NCI-H526 treated with DMSO at 0.1 percent for 48 hours (cell line): ENCODE measurements at places on chromosomes 4 and X.

DNA sequence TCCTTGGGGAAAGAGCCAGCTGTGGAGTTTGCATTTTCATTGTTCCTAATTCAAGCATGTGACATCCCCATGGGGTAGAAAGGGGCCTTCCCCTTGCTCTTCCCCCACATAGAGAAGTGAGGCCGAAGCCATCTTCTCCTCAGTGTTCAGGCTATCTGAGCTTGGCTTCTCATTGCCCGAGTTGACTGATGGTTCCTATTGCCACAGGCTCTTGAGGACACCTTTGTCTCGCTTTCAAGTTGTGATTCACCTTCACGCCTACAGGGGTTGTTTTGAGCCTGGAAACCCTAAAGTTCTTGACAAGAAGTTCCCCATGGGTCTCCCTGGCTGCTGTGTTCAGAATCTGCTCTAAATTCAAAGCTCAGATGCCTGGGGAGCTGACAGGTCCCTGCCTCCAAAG, 25.0 kb downstream of the CCNQ start:
- DNase-seq = no peak

GRCh38 chr4:147326591-147326990, 154.3 kb upstream of the EDNRA start:
- no peak for DNase-seq

GRCh38 chr4:136935305-136935704, 597.0 kb downstream of the PCDH18 start:
- no peak for DNase-seq

DNA sequence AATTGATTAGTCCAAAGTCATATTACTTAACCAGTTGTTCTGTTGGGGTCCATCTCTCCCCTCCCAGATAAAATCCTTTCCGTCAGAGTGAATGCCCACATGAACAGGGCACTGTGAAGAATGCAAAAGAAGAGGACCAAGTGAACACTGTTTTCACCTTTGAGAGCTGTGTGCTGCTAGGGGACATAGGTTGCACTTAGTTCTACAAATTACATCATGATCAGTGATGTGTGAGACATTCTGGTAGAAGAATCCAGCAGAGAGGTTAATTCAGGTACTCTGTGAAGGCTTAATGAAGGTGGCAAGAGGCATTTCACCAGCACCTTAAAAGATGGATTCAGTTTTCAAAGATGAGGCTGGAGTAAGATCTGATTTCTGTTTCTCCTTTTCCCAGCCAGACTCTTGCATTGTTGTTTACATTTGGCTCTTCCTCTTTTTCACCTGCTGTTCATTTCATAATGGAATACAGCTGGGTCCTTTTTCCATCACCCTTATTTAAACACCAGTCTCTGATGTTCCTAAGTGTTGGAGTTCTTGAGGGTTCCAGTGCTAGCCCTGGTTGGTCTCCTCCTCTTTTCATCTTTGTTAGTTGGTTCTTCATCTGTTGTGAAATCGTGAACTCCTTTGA, 10.9 kb downstream of the GAB1 start:
- DNase-seq = no peak

GRCh38 chr4:338759-339097, 1.1 kb downstream of the ZNF141 start:
- no peak for DNase-seq

- DNase-seq = no peak
Measured at GRCh38 chr4:2304877-2305561, 43.1 kb upstream of the MXD4 start.

DNA sequence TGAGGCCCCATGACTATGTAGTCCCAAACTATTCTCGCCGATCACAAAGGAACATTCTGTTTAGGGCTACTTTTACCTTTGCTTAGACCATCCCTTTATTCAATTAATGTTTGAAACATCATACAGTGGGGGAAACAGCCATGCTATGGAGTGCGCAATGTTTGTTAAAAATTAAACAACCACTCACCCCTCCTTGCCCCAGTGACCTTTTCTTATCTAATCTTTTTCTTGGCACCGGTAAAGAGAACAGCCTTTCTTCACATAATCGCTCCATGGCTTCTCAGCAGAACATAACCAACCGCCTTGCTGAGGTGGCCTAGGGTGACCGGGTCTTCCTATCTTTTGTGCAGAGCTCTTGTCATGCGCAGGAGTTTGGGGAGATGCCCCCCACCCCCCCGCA, 152.6 kb downstream of the VCX3A start:
- DNase-seq = no peak

DNA sequence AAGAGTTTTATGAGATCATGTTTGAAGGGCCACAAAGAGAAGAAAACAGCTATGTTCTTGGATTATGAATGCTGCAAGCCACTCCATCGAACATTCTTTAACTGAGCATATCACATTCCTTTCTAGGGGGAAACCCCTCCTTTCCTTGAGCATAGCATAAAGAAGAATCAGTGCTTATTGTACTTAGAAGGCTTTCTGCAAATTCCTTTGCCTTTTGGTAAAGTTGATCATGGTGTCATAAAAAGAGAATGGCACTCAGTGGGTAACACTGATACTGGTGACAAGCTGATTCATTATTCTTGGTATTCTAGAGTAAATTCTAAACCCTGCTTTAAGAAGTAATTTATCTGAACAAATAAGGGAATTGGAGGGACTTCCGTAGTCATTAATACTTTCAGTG, 88.5 kb upstream of the GPR34 start:
- DNase-seq = no peak
